ENCODE measurements at places on chromosomes 4 and X.

GRCh38 chr4:133377286-133377685, 228.2 kb downstream of the PCDH10 start:
- DNase-seq = no peak

DNA sequence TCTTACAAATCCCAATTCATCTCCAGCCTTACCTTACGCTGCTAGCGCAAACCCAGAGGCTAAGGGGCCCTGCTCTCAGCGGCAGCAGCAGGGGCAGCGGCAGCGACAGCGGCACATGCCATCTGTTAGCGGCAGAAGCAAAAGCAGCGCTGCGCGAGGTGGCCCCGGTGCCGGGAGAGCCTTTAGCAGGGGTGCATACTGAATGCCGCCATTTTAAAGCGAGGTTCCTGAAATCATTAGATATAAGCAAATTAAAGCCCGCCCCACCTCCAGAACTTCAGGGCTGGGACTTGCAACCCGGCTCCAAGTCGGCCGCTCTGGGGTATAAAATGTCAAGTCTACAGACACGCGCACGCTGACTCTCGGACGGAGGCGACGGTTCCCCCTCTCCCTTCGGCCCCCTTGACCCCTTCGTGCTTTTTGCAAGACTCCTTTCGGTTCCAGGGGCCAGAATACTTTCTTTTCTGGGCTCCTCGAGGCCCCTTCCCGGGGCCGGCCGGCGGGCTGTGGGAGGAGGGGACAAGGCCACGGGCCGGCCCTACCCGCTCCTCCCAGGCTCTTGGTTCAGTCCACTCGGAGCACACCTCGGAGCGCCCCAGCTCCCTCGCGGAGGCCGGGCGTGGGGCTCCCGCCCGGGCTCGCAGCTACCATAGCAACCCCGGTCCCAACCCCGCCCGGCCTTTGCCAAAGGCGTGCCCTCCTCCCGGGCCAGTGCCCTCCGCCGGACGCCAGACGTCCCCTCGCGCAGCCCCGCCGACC, at the start of gene MBNL3:
Gene MBNL3, minus strand, starts transcription at position 220 of the 759 bp plus-strand sequence. CDS start 49,427 bp downstream, outside the sequence.
- DNase-seq = peak; percentile 85

DNA sequence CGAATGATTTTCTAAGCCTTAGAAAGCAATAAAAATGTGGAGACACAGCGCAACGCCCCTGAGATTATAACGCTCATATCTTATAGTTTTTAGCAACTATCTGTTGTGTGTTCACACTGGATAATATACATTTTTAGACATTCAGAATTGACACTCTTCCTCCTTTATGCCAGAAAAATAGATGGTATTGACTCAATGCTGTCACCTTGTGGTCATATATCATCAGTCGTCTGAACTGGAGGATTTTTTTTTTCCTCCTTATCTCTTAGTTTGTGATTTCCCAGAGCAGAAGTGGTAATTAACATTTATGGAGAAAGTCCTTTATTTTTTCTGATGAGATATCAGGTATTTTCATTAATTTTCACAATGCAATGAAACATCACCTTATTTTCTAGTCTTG, 759.6 kb downstream of the RAB28 start:
- peak; percentile 84 for DNase-seq

DNA sequence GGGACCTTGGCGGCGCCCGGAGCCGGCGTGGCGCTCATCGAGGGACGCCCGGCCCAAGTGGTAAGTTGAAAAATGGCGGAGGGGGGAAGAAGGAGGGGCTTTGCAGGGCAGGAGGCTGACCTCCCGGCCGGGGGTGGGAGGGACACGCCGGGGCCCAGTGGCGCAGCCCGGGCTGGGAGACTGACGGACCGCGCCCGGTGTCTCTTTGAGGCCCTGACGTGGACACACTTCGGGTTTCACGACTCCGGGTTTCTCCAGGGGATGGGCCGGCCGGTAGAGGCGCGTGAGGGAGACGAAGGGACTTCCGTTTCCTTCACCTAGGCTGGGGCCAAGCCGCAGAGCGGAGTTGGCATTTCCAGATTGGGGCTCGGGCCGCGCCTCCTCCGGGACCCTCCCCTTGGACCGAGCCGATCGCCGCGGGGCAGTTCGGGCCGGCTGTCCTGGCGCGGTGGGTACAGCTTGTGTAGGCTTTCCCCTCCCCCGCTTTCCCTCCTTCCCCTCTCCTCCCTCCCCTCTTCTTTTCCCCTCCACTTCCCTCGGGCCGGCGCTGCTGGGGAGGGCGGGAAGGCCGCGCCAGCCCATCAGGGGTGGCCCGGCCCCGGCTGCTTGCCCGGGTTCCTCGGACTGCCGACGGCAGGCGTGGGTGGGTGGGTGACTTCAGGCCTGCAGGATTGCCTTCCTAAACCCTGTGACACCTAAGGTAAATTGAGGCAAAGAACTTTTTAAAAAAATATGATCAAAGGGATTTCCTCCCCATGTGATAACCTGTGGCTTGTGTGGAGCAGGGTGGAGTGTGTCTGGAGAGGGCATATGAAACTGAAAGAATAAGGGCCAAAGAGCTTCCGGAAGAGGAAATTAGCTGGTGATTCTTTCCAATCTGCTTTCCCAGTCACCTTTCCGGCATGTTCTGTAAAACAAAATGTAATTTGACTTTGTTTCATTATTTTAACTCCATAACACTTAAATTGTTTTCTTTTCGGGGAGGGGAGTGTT, at the start of gene XIAP:
Gene XIAP, plus strand, starts transcription at position 208 of the 993 bp plus-strand sequence. CDS start 25,610 bp downstream, outside the sequence.
- DNase-seq = peak; percentile 92

GRCh38 chr4:176755613-176756012, 37.1 kb downstream of the VEGFC start:
- DNase-seq = no peak

GRCh38 chr4:132317923-132318322, 831.2 kb upstream of the PCDH10 start:
- no peak for DNase-seq

DNA sequence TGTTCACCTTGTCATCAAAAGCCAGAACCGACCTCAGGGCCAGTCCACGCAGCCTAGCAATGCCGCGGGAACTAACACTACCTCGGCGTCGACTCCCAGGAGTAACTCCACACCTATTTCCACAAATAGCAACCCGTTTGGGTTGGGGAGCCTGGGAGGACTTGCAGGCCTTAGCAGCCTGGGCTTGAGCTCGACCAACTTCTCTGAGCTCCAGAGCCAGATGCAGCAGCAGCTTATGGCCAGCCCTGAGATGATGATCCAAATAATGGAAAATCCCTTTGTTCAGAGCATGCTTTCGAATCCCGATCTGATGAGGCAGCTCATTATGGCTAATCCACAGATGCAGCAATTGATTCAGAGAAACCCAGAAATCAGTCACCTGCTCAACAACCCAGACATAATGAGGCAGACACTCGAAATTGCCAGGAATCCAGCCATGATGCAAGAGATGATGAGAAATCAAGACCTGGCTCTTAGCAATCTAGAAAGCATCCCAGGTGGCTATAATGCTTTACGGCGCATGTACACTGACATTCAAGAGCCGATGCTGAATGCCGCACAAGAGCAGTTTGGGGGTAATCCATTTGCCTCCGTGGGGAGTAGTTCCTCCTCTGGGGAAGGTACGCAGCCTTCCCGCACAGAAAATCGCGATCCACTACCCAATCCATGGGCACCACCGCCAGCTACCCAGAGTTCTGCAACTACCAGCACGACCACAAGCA, 898 bp downstream of the UBQLN2 start:
- DNase-seq = peak; percentile 37

GRCh38 chr4:61714387-61714911, 514.3 kb downstream of the ADGRL3 start:
- no peak for DNase-seq

- DNase-seq = no peak
Measured at GRCh38 chr4:2155246-2155645, 86.7 kb downstream of the HAUS3 start.

- DNase-seq = no peak
Measured at GRCh38 chr4:165699055-165699454, 174.0 kb upstream of the TLL1 start.

DNA sequence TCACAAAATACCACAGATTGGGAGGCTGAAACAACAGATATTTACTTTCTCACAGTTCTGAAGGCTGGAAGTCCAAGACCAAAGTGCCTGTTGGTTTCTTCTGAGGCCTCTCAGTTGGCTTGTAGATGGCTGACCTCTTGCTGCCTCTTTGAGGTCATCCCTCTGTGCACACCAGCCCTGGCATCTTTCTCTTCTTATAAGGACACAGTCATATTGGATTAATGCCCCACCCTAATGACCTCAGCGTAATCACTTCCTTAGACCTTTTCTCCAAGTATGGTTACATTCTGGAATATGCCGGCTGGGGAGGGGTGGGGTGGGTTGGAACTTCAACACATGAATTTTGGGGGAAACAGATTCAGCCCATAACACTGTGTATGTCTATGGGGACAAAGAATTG, 116.2 kb upstream of the LNX1 start:
- no peak for DNase-seq
